Activated CD4-positive, alpha-beta T cell treated with anti-CD3 and anti-CD28 coated beads, Interleukin-2, amount 50 U/mL, for 1 hour (primary cell): ENCODE measurements at places on chromosomes 1 and 21.

GRCh38 chr1:182080955-182081582 lies 19.6 kb upstream of the ZNF648 start:
- DNase-seq, result no peak

DNA sequence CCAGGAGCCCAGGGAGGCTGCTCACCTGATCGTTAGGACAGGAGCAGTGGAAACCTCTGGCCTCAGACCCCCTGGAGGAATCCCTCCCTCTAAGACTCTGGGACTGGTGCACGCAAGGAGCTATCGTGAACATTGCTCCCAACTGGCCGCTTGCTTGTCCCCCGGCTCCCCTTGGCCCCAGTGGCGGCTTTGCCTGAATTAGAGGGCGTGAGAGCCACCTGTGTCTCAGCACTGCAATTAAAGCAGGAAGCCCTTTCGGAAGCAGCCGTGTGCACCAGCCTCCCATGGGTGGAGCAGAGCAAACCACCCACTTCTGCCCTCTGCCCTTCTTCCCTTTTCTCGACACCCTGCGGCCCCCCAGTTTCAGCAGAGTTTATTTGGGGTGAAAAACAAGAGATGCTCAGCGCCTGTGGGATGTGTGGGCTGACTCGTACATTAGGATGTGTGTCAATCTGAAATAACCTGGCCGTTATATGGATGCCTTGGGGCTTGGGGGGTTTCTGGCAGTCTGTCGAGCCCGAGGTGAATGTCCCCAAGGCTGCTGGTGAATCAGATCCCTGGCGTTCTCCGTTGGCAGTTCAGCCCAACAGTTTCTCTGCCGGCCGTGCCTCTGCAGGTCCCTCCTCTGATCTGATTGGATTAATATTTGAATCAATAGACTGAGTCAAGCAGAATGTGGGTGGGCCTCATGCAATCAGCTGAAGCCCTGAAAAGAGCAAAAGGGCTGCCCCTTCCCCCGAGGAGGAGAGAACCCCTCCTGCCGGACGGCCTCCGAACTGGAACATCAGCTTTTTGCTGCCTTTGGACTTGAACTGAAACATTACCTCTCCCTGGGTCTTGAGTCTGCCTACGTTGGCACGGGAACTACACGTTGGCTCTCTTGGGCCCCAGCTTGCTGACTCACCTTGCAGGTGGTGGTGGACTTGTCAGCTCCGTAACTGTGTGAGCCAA lies 7.3 kb upstream of the UMODL1 start:
- DNase-seq, result peak; percentile 56

DNA sequence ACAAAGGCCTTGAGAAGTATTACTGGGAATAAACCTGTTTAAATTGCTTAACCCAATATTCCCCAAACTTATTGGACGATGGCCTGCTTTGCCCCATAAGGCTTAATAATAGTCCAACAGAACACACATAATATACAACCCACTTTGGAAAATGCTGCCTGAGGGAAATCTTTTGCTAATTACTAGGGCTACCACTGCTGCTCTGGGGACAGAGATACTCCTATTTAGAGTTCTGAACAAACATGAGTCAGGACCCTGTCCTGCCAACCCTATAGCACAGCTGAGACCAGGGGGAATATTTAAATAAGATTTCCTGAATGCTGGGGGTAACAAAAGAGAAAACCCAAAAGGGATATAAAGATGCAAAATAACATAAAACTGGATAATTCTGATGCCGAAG lies 139.1 kb downstream of the BRINP2 start:
- no peak for DNase-seq

- DNase-seq, result no peak
Measured at GRCh38 chr1:5296095-5296494, 641.7 kb downstream of the AJAP1 start.

- no peak for DNase-seq
Measured at GRCh38 chr21:32332463-32332951, 33.9 kb downstream of the MRAP start.

GRCh38 chr21:26120828-26121227 lies 49.7 kb downstream of the APP start:
- DNase-seq, result no peak

- DNase-seq, result no peak
Measured at GRCh38 chr1:27144049-27144748, 10.7 kb downstream of the SLC9A1 start.

- DNase-seq, result no peak
Measured at GRCh38 chr1:22782406-22782805, 71.8 kb downstream of the EPHB2 start.

- DNase-seq, result no peak
Measured at GRCh38 chr1:1357871-1358432, 403 bp downstream of the MXRA8 start.

DNA sequence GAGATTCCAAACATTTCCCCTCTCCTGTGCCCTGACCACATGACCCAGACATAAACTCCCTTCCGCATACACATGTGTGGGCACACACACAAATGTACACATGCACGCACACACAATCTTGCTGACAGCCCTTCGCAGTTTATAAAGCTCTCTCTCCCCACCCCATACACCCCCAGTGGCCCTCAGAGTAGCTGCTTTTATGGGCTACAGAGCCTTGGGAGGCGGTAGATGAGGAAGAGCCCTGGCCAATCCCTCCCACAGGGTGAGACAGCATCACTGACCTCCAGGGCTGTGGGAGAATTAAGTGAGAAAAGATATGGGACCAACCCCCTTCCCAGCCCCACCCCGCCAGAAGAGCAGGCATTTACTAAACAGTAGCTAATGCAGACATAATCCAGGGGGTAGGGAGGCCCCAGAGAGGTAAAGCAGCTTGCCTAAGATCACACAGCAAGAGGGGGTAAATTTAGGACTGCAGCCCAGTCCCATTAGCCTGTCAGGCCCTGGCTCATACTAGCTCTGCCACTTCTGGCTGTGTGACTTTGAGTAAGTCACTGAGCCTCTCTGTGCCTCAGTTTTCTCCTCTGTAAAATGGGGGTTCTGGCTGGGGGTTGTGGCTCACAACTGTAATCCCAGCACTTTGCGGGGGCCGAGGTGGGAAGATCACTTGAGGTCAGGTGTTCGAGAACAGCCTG lies 5.1 kb downstream of the SDC3 start:
- DNase-seq, result no peak

GRCh38 chr1:115495625-115496024 lies 146.1 kb upstream of the VANGL1 start:
- DNase-seq, result no peak

GRCh38 chr1:183734543-183735036 lies 70.3 kb upstream of the RGL1 start:
- no peak for DNase-seq

GRCh38 chr1:223269006-223269405 lies 95.0 kb downstream of the SUSD4 start:
- no peak for DNase-seq

DNA sequence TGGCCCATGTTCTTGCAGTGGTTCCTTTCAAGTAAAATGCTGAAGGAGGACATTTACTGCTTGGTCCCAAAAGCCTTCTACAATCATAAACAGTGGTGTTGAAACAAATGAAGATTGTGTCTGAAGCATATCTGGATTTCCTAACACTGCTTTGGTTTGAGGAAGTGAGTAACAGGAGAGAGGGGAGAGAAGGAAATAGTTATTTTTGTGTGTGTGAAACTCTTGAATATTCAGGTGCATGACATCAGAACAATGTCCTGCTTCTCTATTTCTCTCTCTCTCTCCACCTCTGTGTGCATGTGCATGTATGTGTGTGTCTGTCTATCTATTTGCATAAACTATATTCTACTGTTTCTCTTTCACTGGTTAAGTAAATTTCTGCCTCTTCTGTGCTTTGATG lies 61.4 kb upstream of the TNFSF18 start:
- no peak for DNase-seq

DNA sequence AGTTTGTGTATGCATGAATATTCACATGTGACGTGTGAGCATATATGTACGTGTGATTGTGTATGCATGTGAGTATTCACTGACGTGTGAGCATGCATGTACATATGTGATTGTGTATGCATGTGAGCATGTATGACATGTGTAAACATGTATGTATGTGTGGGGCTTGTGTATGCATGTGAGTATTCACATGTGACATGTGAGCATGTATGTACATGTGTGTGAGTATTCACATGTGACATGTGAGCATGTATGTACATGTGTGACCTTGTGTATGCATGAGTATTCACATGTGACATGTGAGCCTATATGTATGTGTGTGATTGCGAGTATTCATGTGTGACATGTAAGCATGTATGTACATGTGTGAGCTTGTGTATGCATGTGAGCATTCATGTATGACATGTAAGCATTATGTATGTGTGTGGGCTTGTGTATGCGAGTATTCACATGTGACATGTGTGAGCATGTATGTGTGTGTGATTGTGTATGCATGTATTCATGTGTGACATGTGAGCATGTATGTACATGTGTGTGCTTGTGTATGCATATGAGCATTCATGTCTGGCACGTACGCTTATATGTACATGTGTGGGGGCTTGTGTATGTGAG lies 47.8 kb downstream of the COL18A1 start:
- no peak for DNase-seq

- no peak for DNase-seq
Measured at GRCh38 chr1:8477983-8478362, 160.1 kb downstream of the SLC45A1 start.

- DNase-seq, result no peak
Measured at GRCh38 chr1:17297991-17298390, 10.0 kb upstream of the PADI4 start.

GRCh38 chr1:108699375-108700332 lies 7.5 kb downstream of the PRPF38B start:
- DNase-seq, result no peak

DNA sequence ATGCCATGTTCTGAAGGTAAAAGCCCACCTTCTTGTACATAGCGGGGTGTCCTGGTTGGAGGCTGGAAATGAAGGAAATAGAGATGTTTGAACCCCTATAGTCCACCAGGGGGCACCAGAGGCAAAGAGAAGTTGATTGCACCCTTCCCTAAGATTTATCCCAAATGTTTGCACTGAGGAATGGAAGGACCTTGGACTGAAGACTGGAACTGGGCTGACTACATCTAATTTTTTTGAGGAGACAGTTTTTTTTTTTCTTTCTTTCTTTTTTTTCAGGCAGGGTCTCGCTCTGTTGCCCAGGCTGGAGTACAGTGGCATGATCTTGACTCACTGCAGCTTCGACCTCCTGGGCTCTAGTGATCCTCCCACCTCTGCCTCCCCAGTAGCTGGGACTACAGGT lies 55.3 kb upstream of the EIF4G3 start:
- DNase-seq, result peak; percentile 18

DNA sequence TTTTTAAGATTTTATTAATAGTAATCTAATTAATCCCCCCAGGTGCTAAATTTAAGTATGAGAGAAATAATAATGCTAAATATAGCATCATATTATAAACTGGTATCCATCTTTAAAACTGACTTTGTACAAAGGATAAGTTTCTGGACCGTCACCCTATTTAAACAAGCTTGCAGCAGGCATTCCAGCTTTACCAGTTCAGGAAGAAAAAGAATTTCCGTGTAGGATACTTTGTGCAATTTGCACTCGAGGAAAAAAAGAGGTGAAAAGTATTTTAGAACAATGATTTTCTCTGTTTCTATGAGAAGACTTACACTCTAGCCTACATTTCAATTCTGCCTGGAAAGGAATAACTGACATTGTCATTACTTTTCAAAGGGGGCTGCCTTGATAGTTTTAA lies 27.6 kb downstream of the HMCN1 start:
- no peak for DNase-seq

- DNase-seq, result no peak
Measured at GRCh38 chr1:46575300-46575699, 23.9 kb upstream of the KNCN start.

GRCh38 chr1:42081475-42081874 lies 71.7 kb upstream of the GUCA2B start:
- no peak for DNase-seq
